GM04503 (cell line): ENCODE measurements at places on chromosomes 2 and 18.

- DNase-seq, result no peak
Measured at GRCh38 chr2:88053934-88054781, 1.4 kb downstream of the KRCC1 start.

GRCh38 chr18:22211657-22212056 lies 42.3 kb downstream of the GATA6 start:
- no peak for DNase-seq

- no peak for DNase-seq
Measured at GRCh38 chr2:72149556-72150156, 2.0 kb upstream of the CYP26B1 start.

DNA sequence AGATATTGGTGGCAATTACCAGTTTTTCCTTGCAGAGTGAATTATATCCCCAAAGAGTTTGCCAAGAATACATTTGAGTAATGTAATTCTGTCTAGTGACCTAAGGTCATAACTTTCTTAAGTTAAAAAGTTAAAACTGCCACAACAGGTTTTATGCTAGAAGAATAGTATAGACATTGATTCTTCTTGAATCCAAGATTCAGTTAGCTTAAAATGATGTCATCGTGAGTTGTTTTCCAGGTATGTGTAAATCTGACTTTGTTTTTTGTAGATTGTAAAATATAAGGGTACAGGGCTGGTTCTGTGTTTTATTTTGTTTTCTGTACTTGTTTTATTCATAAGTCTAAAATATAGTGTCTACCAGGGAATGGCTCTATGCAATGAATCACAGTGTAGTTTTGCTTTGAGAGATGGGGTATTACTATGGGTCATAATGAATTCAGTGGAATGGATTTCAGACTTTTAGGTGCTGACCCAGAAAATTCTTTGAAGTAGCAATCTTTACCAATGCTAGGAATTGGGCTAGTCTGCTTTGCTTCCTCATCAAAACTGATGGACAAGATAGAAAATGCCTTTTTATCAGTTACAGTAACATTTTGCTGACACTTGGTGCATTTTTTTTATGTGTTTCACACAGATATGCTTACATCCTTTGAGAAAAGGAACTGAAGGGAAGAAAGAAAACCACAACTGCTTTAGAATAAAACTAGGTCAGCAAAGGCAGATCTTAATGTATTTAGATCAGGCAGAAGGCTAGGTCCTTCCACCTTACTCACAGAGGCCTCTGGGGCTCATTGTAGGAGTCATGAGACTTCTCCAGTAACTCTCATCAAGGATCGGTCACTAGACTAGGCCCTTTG lies 20.8 kb upstream of the MGAT5 start:
- no peak for DNase-seq

DNA sequence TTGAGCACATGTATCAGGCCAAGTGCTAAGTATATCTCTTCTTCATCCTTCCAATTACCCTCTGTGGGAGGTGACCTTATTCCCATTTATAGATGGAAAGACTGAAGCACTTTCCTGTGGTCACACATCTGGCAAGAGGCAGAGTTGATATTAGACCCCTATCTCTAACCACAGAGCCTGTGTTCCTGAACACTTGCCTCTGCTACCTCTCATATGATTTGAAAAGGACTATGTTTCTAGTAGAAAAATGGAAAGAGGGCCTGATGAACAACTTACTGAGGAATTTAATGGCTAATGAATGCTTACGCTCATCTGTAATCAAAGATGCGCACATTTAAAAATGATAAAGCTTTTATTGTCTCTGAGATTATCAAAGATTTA lies 46.2 kb upstream of the DYNC2LI1 start:
- no peak for DNase-seq

DNA sequence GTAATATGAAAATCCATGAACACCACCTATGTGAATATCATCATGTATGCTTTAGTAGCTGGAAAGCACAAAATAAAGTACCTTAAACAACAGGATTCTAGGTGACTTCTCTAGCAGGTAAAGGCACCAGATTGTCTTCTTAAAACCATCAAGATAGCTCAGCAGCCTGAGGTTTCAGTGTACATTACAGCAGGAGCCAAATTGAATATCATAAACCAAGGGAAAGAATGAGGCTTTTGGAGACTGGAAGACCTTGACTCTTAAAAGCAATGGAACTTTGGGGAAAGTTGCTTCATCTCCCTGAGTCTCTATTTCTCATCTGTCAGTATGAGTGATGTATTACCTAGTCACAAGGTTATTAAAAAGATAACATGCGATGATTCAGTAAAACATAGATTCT lies 429.7 kb upstream of the SPHKAP start:
- DNase-seq, result no peak

- no peak for DNase-seq
Measured at GRCh38 chr2:78132391-78133370, 610.5 kb upstream of the LRRTM4 start.
